ENCODE measurements at places on chromosomes 13 and 19.

- DNase-seq: no peak
Observed at GRCh38 chr19:13064092-13064489, 38.6 kb downstream of the LYL1 start.

GRCh38 chr13:75135325-75135825 is 346.6 kb downstream of the TBC1D4 start:
- DNase-seq: no peak

DNA sequence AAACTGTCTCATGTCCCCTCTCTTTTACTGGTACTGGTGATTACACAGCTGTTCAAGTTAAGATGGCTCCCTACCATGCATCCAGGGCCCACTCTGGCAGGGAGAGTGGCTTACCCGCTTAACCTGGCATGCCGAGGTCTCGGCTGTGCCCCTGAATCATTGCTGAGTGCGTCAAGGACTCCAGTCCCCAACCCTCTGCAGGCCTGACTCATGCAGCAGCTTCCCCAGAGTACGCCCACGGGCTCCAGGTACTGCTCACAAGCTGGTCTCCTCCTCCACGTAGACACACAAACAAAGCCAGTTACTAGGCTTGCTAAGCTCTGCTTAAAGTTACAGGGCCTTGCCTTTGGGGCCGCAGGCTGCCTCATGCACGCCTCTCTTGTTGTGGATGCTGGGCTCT is 447.4 kb downstream of the COG6 start:
- peak; percentile 44 for DNase-seq

GRCh38 chr19:16726916-16727315 is 7.3 kb downstream of the NWD1 start:
- no peak for DNase-seq

Measured in amygdala (tissue), 56 donors.